ENCODE measurements at places on chromosomes 5 and 9.

GRCh38 chr9:126628969-126629674, 15.4 kb downstream of the LMX1B start:
- no peak for DNase-seq

GRCh38 chr9:128321343-128321742, 904 bp downstream of the TRUB2 start:
- no peak for DNase-seq

DNA sequence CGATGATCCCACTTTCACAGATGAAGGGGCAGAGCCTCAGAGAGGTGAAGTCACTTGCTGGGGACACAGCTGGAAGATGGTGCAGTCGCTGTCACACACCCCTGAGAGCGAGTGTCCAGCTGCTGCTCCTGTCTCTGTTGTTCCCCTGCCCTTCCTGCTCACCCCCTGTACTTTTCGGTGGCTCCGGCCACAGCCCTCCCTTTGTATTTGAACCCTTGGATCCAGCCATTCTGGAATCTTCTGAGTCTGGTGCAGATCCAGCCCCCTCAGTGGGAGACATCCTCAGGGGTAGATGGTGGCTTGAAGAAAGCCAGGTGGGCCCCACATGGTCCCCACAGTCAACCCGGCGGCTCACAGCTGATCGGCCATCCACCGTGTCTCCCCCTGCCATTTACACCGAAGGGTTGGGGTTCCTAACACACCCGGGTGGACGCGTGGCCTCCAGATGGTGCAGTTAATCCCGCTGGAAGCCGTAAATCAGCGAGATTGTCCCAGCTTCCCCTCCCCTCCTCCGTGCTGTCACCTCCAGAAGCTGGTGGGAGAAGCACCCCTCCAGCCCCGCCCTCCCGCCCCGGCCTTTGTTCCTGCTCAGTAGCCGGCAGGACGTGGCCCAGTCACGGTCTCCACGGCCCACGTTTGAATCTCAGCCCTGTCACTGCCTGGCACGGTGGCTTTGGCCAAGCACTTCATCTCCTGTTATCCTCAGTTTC, 204.8 kb downstream of the C9orf50 start:
- DNase-seq = no peak

DNA sequence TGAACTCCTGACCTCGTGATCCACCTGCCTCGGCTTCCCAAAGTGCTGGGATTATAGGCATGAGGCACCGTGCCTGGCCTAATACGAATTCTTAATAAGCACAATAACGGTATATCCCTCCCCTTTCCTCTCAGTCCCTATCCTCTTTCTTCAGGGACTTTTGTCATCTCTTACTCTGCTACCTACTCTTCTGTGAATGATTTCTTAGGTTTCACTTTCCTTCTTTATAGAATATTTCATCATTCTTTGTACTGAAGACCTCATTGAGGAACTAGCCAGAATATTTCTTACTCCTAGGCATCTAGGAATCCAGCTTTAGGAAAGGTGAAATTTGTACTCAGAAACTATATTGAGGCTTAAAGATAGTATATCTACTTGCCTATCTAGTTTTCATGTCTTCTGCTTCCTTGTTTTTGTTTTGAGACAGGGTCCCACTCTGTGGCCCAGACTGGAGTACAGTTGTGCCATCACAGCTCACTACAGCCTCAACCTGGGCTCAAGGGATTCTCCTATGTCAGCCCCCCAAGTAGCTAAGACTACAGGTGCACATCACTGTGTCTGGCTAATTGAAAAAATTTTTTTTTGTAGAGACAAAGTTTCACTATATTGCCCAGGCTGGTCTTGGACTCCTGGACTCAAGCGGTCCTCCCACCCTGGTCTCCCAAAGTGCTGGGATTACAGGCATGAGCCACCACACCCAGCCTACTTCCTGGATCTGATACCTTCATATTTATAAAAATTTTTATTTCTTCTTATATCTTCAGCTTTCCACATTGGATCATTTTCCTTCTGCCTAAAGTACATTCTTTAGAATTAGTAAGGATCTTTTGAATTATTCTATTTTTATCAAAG, 69.7 kb downstream of the GPBP1 start:
- DNase-seq = peak; percentile 11

- peak; percentile 48 for DNase-seq
Measured at GRCh38 chr5:177477701-177478477, 4.5 kb upstream of the DBN1 start.

GRCh38 chr9:4297151-4297785, 2.6 kb downstream of the GLIS3 start:
- peak; percentile 93 for DNase-seq

DNA sequence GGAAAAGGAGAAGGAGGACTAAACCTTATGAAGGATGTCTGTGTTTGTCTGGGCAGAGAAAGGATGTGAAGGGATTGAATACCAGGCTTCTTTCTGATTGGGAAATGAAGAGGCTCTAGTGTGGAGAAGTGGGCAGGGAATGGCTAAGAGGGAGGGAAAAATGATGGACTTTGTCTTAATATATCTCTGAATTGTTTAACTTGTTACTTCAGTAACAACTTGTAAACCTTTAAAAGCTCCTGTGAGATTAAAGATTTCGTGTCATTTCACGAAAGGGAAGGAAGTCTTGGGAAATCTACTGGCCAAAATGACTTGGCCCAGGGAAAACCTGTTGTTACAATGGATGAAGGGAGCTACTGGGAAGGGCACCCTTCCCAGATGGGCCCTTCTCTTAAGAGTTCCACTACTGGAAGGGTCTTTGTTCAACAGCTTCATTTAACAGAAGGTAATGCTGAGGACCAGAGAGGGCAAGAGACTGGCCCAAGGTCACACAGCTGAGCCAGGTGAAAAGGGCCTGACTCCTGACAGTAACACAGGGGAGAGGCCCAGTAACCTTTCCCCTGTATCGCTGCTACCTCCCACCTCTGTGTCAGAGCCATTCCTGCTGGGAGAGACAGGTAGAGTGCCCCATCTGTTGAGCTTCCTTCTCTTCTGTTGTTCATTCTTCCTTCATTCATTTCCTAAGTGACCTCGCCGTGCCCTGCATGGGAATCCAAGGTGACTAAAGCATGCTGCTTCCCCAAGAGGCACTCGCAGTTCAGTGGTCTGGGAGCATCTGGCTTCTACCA, 5.1 kb upstream of the TCOF1 start:
- peak; percentile 11 for DNase-seq

DNA sequence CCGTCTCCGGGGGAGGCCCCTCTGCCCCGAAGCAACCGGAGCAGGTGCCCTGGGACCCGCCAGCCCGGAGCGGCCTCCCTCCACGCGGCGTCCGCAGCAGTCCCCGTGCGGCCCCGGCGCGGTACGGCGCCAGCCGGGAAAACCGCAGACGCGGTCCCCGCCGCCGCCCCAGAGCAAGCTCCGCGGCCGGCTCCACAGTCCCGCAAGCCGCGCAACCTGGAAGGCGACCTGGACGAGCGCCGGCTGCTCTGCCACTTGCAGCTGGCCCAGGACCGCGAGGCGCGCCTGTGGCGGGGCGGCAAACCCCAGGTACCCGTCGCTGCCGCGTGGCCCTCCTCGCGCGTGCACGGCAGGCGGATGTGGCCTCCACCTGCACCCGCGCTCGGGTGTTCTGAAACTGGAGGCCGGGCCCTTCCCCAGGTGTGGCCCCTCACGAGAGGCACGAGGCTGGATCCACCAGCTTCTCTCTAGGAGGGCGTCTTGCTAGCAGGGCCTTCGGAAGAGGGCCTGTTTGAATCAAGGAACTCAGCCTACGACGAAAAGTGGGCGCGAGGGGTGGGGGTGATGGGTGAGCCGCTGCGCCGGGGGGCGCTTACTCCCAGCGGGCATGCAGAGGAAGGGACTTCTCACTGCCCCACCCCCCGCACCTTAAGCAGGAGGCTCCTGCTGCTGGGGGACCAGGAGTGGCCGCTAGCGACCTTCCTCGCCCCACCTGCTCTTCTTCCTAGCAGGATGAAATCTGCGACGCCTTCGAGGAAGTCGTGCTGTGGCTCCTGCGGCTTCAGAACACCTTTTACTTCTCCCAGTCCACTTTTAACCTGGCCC, 602 bp downstream of the CCNI2 start:
- DNase-seq = no peak

DNA sequence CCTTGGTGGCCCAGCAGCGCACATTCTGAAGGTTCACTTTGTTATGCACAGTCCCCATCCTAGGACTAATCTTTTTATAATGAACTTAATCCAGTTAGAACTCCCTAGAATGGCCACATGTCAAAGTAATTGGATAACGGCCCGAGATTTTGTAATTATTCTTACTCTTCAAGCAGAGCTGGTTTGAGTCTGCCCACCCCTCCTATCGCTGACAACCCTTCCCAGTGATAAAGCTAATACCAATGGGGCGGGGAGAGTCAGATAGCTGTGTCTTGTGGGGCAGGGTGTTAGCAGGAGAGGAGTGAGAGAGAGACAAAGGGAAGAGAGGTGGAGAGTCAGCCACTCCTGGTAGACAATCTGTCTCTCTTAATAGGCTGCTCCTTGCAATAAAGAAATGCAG, 356.9 kb downstream of the SLIT3 start:
- no peak for DNase-seq

GRCh38 chr5:80181618-80182211, 74.1 kb downstream of the SERINC5 start:
- peak; percentile 27 for DNase-seq

- DNase-seq = peak; percentile 75
Measured at GRCh38 chr5:108386345-108387061, 4.6 kb upstream of the FBXL17 start.

DNA sequence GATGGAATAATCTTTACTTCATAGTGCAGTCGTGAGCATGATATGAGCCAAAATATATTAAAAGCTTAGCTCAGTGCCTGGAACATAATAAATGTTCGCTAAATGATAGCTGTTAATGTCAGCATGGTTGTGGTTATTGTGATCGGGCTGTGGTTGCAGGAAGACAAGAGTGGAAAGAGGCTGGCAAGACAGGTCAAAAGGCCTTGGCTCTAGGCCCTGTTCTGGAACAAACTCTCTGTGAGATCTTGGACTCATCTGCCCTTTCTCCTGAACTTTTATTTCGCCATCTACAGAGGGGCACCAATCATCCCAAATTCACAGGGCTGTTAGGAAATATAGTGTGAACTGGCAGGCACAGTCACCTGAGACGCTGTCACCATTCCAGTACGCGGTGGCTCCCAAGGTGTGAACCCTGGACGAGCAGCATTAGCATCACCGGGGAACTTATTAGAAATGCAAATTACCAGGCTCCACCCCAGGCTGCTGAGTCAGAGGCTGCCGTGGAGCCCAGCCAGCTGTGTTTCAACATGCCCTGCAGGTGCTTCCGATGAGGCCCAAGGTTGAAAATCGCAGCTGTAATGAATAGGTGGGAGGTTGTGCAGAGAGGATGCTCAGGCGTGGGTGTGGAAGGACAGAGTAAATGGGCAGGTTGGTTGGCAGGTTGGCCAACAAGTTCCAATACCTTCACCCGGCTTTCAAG, 50.2 kb upstream of the SAP30L start:
- peak; percentile 59 for DNase-seq

DNA sequence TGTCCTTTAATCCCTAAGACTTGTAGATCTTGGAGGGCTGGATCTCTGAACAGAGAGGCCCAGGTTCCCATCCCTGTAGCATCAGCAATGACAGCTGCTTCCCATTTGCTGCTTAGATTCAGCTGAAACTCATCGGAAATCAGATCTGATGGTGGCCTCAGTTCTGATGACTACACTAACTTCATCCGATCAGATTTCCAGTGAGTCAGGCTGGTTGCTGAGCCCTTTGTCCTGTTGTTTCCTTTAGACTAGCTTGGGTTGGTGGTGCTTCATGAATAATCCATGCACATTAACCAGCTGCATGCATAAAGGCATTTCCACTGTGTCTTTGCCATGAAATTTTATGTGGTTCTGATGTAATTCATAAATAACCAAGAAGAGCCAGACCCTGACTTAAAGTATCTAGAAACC, 195.2 kb upstream of the TUT7 start:
- DNase-seq = peak; percentile 85

DNA sequence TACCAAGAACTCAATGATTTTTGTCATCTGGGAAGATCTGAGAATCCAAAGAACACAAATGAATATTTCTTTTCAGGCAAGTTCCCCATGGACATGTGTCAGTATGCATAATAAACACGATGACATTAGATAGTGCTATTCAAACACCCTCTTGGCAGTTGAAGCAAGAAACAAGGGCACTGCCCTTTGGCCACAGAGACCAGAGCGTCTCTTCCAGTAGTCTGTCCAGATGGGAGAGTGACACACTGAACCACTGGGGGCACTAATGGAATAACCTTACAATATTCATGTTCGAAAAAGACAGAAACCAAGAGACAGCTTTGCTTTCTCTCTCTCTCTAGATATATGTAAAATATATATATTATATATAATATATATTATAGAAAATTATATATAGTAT, 301.9 kb downstream of the CTNND2 start:
- no peak for DNase-seq

DNA sequence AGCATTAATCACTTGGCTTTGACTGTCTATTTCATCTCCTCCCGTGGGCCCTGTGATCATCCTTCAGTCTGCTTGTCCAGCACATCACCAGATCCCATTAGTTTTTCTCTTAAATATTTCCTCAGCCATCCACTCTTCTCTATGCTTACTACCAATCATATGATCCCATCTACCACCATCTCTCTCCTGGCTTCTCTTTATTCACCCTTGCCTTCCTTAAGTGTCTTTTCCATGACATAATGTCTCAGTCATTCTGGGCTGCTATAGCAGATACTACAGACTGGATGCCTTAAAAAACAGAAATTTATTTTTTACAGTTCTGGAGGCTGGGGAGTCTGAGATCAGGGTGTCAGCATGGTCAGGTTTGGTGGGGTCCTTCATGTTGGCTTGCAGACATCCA, 208.4 kb upstream of the PPP1R2B start:
- DNase-seq = no peak

GRCh38 chr5:142874540-142874939, 104.4 kb downstream of the ARHGAP26 start:
- DNase-seq = peak; percentile 33

GRCh38 chr9:96616817-96617438, 2.7 kb downstream of the CDC14B start:
- no peak for DNase-seq

DNA sequence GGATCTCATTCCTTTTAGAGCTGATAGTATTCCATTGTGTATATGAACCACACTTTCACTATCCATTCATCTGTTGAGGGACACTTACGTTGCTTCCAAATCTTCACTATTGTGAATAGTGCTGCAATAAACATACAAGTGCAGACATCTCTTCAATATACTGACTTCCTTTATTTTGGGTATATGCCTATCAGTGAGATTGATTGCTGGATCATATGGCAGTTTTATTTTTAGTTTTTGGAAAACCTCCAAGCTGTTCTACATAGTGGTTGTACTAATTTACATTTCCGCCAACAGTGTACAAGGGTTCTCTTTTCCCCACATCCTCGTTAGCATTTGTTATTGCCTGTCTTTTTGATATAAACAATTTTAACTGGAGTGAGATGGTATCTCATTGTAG, 33.8 kb upstream of the LECT2 start:
- DNase-seq = no peak

Data from choroid plexus epithelial cell (primary cell).